ENCODE measurements at places on chromosomes 3 and 15.

GRCh38 chr3:45858809-45859543 lies 17.1 kb upstream of the LZTFL1 start:
- no peak for DNase-seq

- DNase-seq = no peak
Observed at GRCh38 chr3:133361435-133361834, 38.4 kb upstream of the BFSP2 start.

DNA sequence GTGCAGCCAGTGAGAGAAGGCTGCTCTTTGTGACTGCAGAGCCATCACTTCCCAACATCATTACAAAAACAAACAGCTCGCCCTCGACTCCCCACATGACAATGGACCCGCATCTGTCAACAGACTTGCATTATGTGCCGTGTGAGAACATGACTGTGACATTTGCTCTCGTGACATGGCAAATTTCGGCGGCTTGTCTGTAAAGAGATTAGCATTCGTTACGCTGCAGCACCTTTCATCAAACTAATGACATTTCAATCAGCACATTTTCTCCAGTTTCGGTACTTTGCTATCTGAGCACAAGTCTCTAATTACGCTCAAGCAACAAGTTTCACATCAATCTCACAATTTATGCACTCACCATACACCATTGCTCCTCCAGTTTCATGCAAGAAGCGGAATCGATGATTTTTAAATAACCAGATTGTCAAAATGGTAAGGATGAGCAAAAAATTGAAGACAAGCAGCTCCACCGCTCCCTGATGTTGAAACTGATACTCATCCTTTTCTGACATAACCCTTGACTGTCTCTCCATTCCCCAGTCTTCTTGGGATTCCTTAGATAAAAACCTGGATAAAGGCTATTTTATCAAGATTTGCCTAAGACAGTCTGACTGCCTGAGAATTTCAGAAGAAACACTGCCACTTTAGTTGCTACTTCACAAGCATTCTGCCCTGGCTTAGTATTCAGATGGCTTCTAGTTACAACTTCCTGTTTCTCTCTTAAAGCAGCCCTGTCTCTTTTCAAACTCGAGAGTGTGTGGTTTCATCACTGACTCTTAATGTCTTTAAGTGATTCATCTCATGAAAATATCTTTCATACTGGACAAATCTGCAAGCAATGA lies at the start of gene SLC9A9:
Gene SLC9A9 (minus strand): TSS at position 682 of the 845 bp plus-strand sequence. CDS start 146 bp downstream, at position 536.
- peak; percentile 73 for DNase-seq

- DNase-seq = no peak
Observed at GRCh38 chr3:161148832-161149475, 43.8 kb upstream of the B3GALNT1 start.

DNA sequence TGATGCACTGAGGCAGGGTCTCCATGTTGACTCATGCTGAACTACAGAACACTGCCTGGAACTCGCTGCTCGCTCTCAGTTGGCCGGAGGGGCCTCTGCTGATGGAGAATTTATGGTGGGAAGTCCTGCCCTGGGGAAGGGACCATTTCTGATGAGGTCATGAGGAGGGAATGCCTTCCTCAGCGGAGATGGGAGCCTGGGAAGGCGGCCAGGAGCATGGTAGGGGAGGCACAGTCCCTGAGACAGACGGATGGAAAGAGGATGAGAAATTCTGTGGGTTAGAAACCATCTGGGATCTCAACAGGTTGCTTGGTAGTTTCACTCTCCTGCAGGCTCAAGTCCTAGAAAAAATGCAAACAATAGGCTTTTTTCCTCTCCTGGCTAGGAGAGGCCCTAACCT lies 56.8 kb upstream of the TPM1 start:
- DNase-seq = peak; percentile 56

DNA sequence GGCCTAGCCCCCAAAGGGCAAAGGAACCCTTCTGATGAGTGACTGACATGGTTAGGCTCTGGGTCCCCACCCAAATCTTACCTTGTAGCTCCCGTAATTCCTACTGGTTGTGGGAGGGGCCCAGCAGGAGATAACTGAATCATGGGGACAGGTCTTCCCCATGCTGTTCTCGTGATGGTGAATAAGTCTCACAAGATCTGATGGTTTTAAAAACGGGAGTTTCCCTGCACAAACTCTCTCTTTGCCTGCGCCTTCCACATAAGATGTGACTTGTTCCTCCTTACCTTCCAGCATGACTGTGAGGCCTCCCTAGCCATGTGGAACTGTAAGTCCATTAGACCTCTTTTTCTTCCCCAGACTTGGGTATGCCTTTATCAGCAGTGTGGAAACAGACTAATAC lies 16.9 kb downstream of the TKT start:
- no peak for DNase-seq

GRCh38 chr3:193847402-193847801 lies 254.4 kb downstream of the OPA1 start:
- no peak for DNase-seq

- no peak for DNase-seq
Observed at GRCh38 chr15:65908876-65909275, 39.6 kb downstream of the RAB11A start.

DNA sequence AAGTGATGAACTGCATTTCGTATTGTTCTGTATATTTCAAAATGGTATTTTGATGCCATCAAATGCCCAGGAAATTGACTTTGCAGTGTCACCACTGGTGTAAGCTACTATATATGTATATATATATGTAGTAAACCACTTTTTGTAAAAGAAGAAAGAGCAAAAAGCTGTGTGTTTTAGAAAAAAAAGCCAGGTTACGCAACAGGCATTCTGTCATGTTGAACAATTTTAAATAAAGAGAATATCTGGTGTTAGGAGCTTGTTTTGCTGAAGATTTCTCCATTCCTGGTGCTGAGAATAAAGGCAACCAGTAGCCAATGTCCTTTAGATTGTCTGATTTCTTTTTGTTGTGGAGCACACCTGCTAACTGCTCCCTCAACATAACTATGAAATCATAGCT lies 3.7 kb upstream of the ABHD10 start:
- no peak for DNase-seq

- no peak for DNase-seq
Observed at GRCh38 chr3:78880603-78881461, 887.0 kb downstream of the ROBO1 start.
